ENCODE measurements at places on chromosomes 12 and 14.
A peak's percentile ranks its signal among the peaks of the same experiment; 100 is the strongest.

DNA sequence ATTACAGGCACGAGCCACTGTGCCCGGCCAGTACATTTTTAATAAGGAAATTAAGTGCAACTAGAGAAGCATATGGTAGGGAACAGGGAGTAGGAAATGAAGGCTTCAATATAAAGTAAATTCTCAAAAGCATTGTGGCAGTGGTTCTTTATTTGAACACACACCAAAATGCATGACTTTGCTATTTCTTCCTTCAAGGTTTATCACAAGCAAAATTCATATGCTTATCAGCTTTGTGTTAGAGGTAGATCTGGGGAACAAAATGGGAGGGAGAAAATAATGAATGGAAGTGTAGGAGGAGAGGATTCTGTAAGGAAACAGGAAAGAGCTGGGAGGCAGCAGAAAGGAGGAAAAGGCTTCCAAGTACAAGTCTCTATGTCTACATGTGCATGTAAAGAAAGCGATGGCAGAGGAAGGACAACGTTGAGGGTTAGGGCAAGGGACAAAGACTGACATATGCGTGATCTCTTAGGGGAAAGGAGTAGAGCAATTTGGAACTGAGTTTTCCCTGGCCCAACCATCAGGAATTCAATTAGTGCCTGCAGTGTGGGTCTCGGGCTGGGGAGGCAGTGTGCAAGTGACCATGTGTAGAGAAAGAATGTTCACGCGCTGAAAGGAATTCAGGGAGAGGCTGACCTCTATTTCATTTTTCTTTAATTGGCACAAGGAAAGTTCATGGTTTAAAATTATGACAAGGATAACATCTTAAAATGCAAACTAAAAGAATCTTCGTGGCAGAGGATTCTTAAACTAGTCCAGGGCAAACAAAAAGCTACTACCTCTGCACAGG, 22.9 kb upstream of the RASSF8 start:
- no peak for DNase-seq

DNA sequence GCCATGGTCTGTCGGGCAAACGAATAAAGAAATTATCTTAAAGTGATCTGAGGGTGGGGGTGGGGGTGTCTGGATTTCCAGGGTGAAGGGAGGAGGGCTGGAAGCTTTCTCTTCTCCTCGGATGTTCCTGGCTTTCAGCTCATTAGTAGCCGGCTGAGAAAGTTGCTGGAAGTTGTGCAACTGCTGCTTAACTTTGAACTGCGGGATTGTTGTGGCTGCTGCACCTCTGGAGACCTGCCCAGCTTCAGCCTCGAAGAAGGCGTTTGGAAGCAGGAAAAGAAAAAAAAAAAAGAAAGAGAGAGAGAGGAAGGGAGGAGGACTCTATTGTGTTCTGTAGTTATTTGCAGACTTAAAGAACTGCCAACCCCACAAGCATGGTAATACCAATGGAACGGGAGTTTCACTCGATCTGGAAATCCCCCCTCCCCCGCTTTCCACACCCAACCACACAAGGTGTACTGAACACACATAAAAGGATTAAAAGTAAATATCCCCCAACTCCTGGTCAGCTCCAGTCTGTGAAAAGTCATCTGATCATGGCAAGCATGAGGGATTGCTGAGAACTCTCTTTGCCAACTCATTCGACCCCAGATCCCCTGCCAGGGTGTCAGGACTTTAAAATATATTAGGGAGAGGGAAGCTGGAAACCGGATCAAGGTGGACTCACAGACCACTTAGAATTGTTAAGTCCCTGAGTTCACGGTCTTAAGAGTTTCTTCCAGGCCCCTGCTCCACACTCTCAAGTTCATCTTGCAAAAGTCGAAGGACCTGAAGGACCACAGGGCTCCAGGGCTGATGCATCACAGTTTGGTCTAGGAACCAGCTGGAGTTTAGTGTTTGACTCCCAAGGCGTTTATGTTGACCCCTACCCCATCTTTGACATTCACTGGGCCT, at the start of gene RASSF9:
Gene RASSF9, minus strand, starts transcription at position 213 of the 894 bp plus-strand sequence. Its CDS starts 208 bp downstream, at position 5.
- DNase-seq: no peak

- DNase-seq: no peak
Measured at GRCh38 chr14:92540472-92541048, 27.0 kb downstream of the RIN3 start.

GRCh38 chr14:32332415-32333316, 3.6 kb downstream of the AKAP6 start:
- DNase-seq: no peak

- no peak for DNase-seq
Measured at GRCh38 chr14:55103005-55103640, 25.9 kb upstream of the LGALS3 start.

GRCh38 chr14:74982661-74983060, 20.1 kb upstream of the EIF2B2 start:
- no peak for DNase-seq

GRCh38 chr12:40616383-40616915, 75.8 kb upstream of the CNTN1 start:
- DNase-seq: no peak

- no peak for DNase-seq
Measured at GRCh38 chr14:86997271-86997670, 995.7 kb downstream of the GALC start.

GRCh38 chr14:96673706-96674105, 123.5 kb upstream of the VRK1 start:
- no peak for DNase-seq

DNA sequence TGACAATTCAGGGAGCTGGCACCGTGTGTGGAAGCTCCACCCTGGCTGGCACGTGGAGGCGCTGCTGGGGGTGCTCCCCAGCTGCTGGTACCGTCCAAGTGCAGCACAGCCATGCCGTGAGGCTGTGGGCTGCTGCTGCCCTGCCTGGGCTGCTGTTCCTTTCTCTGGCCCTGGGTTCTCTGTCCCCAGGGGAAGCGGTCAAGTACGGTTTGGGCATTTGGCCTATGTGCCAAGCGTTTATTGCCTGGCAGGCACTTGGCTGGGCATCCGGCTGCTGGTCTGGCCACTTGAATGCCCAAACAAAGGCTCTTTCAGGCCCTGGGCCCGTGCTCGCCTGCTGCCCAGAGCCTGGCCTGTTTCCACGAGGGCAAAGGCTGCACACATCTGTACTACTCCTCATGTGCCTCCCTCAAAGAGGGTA, 39.6 kb downstream of the RHOF start:
- peak; percentile 79 for DNase-seq

GRCh38 chr14:101126731-101127130, 223.2 kb upstream of the RTL1 start:
- no peak for DNase-seq

DNA sequence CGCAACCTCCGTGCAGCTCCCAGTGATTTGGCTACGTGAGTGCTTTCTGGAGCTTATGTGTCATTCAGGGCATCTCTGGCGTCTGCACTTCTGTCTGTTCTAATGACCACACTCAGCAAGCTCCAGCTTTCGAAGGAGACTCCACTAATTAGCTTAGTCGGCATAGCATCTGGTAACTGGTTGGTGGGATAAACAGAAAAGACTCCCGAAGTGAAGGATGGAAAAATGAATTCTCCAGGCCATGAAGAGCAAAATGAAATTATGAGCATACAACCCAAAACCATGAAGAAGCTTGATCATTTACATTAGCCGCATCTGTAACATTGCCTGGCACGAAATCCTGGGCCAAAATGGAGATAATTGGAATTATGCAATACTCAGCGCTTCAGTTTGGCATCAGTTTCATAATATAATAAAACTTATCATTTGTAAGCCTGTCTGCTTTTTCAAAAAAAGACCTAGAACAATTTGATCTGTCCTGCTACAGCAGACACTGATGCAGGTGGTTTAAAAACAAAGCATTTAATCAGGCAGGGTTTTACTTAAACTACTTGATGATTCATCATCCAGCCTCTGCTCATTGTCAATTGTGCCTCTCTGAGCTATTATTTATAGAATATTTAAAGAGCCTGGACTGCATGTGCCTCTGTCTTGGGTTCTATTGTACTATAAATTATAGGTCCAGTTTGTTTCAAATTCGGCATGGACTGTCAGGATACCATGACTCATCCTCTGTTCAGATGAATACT, 87.4 kb downstream of the SYT1 start:
- DNase-seq: no peak

GRCh38 chr14:79514700-79515099, 696.6 kb downstream of the DIO2 start:
- no peak for DNase-seq
